Neuronal stem cell (in vitro differentiated cells): ENCODE measurements at places on chromosomes 5 and 9.

GRCh38 chr5:88862547-88863175 lies 20.3 kb downstream of the MEF2C start:
- DNase-seq = no peak

GRCh38 chr9:131839281-131840084 lies 99.6 kb upstream of the RAPGEF1 start:
- no peak for DNase-seq

GRCh38 chr9:68947842-68948569 lies 65.9 kb downstream of the PRKACG start:
- no peak for DNase-seq

DNA sequence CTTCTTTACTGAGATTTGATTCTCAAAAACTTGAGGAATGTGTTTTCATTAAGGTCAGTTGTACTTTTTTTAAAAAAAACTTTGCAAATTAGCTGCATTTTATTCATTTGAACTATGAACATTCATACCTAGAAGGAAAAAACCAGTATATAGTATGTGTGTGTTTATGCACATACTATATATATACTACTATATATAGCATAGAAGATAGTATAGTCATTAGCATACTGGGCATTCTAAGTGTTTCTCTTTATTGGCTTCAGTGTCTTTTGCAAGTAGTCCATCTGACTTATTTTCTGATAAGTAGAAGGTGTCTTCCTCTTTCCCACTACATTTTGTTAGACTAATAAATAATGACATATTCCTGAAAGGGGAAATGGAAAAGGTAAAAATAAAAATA lies 33.0 kb downstream of the ELOVL7 start:
- DNase-seq = no peak

GRCh38 chr5:52859628-52860027 lies 71.9 kb downstream of the ITGA1 start:
- no peak for DNase-seq

DNA sequence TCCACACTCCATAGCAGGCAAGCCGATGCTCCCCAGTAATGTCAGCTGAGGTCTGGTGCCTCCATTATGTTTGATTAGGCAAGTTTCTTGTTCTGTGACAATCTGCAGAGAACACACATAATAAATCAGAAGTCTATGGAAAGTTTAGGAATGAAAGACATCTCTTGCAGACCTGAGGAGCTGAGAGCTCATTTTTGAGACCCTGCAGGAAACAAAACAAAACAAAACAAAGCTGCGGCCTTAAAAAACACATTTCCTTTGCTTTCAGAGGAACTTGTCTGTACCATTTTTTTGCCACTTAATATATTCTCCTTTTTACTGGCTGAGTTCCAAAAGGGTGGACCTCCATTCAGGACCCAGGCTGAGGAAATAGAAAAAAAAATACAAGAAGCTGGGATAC lies 481.2 kb upstream of the DMAC1 start:
- DNase-seq = no peak

GRCh38 chr9:1535051-1535450 lies 480.1 kb upstream of the SMARCA2 start:
- no peak for DNase-seq

DNA sequence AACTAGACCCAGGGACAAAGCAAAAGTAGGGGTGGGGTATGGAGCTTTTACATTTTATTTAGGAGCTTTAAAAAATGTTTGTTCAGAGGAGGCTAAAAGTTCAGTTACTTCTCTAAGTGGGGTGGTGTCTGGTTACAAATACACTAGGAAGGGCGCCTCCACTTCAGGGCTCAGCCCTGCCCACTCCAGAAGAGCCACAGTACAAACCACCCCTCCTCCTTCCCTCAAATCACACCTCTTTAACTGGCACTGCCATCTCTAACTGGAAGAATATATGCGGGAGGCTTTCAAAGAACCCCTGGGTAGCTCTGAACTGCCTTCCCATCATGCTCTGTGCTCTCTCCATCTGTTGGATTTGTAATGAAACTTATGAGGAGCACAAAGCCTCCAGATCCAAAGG lies 98.8 kb upstream of the NFIB start:
- DNase-seq = no peak

GRCh38 chr9:136088939-136089696 lies 6.0 kb downstream of the NACC2 start:
- no peak for DNase-seq

GRCh38 chr9:80951675-80952074 lies 737.7 kb downstream of the TLE1 start:
- DNase-seq = no peak

- DNase-seq = no peak
Observed at GRCh38 chr5:3740546-3741373, 145.1 kb downstream of the IRX1 start.

GRCh38 chr5:150214289-150214688 lies 24.4 kb downstream of the SLC6A7 start:
- no peak for DNase-seq

DNA sequence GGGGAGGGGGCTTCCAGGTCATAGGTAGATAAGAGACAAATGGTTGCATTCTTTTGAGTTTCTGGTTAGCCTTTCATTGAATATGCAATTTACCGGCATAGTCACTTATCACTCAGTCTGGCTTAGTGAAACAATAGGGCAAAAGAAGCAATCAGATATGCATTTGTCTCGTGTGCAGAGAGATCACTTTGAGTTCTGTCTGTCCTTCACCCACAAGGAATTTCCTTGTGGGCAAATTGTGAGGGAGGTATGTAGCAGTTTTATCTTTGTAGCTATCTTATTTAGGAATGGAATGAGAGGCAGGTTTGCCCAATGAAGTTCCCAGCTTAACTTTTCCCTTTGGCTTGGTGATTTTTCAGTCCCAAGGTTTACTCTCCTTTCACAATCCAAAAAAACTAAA lies 116.1 kb downstream of the TUSC1 start:
- DNase-seq = no peak

- DNase-seq = no peak
Observed at GRCh38 chr5:139862803-139863202, 67.2 kb downstream of the PSD2 start.

GRCh38 chr9:17926246-17926645 lies 347.4 kb downstream of the SH3GL2 start:
- no peak for DNase-seq

GRCh38 chr5:88119535-88120125 lies 149.0 kb downstream of the TMEM161B start:
- DNase-seq = no peak

- DNase-seq = no peak
Observed at GRCh38 chr5:71483355-71483754, 27.9 kb downstream of the BDP1 start.
